ENCODE measurements at places on chromosomes 3 and 15.

GRCh38 chr15:80403712-80404056 is 498 bp upstream of the ARNT2 start:
- no peak for DNase-seq

GRCh38 chr15:66452420-66452819 is 45.1 kb downstream of the SNAPC5 start:
- DNase-seq = no peak

DNA sequence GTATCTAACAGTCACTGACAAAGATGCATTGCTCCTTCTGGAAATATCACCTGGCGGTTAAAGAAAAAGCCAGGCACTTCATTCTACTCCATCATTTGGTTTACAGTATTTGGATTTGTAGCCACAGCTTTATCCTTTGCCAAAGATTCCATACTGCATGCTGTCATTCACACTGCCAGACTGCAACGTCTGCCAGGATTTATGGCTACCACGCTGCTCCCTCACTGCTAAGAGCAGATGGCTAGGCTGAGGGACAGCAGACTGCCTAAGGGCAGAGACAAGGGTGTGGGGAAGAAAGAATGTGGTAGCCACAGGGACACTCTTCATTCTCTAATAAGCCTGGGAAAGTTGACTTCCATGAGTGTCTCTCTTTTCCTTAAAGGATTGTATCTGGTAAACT is 1047.0 kb downstream of the TUSC7 start:
- no peak for DNase-seq

DNA sequence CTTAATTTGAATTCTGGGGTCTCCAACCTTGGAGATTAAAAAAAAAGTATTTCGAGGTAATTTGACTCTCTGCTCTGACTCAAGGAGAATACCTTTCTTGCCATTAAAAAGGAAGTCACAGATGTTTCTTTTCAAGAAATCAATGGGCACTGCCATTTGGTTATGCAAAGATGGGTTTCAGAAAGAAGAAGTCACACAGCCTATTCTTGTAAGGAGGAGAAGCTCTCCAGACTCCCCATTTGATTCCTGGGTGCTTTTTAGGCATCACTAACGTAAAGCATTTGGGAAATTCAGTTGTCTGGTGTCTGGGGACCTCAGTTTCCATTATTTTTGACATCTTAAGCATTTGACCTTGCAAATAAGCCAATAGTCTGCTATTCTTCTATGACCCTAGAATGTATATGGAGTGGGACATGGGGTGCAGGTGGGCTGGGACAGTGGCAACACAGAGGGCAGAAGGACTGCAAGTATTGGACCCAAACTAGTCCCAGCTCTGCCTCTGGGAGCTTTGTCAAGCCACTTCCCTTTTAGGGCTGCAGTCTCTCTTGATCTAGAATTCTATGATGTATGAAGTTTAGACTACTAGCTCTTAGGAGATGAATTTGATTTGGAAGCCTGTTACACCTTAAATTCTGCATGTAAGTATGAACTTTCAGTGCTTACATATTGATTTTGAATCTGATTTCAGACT is 27.8 kb downstream of the IL5RA start:
- no peak for DNase-seq

DNA sequence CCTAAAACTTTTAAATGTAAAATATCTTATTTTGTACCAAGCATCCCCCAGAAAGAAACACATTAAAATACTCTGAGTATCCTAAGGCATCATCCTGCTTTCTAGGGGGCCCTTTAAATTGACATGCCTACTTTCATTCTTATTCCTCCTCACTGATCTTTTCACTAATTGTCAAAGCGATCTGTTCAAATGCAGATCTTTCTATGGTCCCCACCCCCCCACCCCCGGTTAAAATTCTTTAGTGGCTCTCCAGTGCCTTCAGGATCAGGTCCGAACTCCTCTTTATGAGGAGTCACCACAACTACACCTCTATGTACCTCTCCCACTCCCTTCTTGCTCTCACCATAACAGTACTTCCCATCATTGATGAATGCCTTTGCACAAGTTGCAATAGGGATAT is 19.2 kb upstream of the TFDP2 start:
- DNase-seq = no peak

DNA sequence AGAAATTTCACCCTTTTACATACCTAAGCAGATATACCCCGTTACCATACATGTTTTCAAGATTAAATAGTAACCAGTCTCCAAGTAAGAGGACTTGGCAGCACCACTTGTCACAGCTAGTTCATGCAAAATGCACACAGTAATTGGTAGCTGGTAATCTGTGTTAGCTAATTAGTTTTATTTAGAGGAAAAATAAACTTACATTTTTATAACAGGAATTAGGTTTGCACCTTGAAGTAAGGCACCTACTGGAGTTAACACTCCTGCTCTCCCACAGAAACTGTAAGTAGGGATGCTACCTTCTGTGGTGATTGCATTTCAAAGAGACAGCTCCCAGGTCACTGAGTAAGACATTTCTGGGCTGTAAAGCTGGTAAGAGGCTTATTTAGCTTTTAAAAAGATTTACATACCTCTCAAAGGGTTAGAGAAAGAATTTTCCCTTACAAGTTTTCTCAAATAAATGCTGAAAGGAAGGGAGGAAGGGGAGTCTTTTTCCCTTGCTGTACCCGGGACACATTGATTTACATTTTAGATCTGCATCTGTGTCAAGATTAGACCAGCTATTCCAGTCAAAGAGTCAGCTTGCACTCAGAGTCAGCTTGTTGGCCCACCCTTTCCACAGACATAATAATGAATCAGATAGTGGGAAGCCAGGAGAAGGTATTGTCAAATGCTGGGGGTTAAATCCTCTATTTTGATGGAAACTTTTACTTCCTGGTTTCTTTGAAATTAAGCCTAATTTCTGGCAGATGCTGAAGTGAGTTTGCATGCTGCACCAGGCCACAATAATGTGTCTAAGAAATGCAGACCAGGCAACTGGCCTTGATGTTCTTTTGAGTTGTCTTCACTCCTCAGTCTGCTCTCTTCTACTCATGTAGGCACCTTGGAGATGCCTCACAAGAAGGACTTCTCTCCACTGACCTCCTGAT is 77.6 kb upstream of the CHD2 start:
- no peak for DNase-seq

DNA sequence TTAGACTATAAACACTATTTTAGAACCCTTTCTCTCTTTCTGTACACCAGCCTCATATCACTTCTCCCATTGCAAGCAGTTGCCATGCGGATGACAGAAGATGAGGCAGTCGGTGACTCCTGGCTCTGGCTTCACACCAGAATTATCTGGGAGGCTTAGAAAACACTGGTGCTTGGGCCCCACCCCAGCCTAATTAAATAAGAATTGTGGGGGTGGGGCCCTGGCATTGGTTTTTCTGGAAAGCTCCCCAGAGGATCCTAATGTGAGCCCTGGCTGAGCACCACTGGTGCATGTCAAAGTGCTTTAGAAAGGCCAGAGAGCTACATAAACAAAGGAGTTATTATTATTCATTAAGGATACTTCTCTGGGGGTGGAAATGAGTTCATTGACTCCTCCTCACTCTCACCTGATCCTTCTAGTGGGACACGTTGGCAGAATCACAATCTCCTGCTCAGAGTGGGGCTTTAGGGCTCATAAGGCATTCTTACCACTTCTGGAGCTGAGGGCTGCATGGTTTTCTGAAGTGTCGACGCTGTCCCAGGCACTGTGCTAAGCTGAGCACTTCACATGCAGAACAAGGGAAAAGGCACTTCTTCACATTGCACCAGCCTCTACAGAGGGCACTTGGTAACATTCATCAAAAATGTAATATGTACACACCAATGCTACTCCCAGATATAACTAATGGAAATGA is 188.5 kb upstream of the TLE3 start:
- DNase-seq = peak; percentile 57

DNA sequence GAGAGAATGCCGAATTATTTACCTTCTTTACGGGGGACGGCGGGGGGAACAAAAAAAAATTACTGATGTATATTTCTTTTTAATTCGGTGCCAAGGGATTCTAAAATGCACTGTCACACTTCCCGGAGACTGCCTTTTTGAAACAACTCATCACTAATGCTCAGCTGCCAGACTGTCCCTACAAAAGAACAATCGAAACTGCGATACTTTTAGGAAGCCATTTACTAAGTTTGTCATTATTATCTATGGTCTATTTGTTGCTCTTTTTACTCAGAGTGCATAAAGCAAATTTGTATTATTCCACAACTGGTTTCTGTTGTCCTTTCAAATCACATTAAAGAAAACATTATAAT is 60.8 kb downstream of the TM4SF4 start:
- DNase-seq = no peak

- DNase-seq = no peak
Measured at GRCh38 chr3:76367281-76367680, 581.9 kb upstream of the ZNF717 start.

DNA sequence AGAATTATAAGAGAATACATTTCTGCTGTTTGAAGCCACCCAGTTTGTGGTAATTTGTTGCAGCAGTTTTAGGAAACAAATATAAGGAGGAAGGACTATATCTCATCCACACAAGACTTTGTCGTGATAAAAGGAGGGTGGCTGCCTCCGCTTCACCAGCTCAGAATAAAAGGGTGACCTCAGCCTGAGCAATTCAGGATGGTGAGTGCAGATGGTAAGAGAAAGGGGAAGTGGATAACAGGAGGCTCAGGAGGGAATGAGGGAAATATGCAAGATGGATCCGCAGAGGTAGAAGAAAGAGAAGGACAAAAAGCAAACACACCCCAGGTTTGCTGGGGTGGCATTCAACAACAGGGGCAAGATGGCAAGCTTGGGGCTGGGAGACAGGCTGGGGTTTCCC is 108.1 kb upstream of the TNFAIP8L3 start:
- DNase-seq = no peak

DNA sequence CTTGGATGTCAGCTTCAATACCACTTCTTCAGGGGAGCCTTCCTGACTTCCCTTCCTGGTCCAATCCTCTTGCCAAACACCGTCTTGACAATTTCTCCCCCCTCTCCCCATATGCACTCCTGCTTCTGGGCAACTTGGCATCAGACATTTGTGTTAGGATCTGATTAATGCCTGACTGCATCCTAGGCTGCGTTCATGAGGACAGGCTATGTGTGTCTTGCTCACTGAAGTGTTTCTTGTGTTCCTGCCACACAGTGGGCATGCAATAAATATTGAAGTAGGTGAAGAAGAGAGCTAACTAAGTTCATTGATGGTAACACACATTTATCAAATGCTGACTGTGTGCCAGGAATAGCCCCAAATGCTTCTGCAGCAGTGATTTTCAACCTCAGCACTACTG is 36.4 kb upstream of the WNT5A start:
- no peak for DNase-seq

Data from mesenteric fat pad (tissue), 1 donor.